ENCODE measurements at places on chromosomes 16 and 17. TPM values are rescaled to one million over a fixed set of nuclear protein-coding genes. Genes with fewer than 3 reads are reported as not detected.
A peak's percentile ranks its signal among the peaks of the same experiment; 100 is the strongest.

- no peak for DNase-seq
Measured at GRCh38 chr16:87712184-87712762, 53.5 kb downstream of the KLHDC4 start.

- no peak for DNase-seq
Measured at GRCh38 chr16:6439129-6439528, 893.5 kb upstream of the RBFOX1 start.

GRCh38 chr16:57802341-57803133 is at the start of gene KIFC3:
Gene KIFC3, minus strand, starts transcription at chr16:57802491. Its CDS starts 4,248 bp downstream, at chr16:57798243.
- peak; percentile 81 for DNase-seq

SLC5A11 gene
- 0.44 TPM for total RNA-seq

DNA sequence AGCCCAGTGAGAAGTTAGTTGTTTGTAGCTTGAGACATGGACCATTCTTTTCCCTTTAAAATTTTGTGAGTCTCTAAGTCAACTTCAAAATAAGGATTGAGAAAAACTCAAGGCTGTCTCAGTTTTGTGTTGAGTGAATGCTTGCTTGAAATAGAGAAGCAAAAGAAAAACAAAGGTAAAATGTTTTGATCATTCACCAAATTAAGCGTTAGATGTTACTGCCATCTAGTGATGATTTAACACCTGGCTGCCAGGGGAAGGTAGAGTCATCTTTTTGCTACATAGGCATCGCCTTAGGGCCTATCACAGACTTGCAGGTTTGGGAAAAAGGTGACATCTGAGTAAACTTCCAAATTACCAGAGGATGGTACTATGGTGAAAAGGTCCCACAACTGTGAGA is 74.4 kb downstream of the PCTP start:
- no peak for DNase-seq
